ENCODE measurements at places on chromosomes 6 and 20.

DNA sequence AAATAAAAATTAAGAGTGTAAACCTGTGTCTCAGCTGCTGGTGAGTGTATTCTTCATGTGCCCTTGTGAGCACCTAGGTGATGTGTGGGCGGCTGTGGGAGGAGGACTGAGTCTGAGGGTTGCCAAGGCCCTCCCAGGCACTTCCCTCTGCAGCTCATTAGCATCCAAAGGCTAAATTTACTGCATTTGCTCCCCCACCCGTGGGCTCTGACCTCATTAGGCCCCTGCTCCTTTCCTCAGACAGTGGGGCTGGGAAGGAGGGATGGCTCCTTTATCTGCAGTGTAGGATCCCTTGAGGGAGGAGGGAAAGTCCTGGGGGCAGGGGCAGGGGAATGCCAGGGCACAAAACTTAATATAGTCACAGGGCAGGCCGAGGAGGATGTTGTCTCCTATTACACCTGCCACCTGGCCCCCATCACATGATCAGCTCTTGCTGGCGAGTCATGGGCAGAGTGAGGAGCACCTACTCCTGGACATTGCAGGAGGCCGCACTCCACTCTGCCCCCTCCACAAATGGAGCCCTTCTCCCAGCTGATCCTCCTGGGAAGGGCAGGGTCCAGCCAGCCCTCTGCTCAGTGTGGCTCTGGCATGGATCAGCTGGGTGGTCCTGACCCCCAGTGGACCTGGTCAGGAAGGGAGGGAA, 133.2 kb downstream of the MRPL14 start:
- no peak for DNase-seq

GRCh38 chr20:36540551-36541211, 638 bp upstream of the MYL9 start:
- DNase-seq: no peak

- DNase-seq: peak; percentile 89
These were observed 46.2 kb downstream of the GJA10 start for GRCh38 chr6:89940225-89941027.

DNA sequence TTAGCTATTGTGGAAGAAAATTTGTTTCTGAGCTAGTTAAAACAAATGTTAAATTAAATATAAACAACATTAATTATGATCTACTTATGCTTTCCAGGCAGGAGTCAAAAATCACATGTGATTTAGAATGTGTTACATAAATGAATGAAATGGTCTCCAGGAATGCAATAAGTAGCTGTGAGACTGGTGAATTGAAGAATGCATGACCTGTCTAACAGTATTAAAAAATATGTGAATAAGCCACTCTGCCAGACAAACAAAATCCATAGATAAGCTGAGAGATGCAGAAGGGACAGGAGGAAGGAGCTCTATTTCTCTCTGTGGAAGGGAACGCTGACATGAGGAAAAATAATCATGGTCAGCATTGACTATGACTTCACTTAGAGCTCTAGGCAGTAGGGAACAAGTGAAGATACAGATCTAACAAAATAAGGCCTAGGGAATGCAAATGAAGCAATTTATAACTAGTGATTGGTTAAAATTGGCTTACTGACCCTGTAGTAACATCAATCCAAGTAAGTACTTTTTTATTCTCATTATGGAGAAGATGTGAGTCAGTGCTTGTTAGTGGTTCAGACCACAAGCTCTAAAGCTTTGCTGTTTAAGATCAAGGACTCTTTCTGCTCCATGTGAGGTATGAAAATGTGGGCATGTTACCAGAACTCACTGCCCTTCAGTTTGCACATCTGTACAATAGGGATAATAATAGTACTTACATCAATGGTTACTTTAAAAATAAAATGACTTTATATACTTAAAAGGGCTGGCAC, 432.6 kb downstream of the MMUT start:
- DNase-seq: peak; percentile 3

- DNase-seq: no peak
These were observed 192.8 kb downstream of the COL19A1 start for GRCh38 chr6:70059039-70059719.

DNA sequence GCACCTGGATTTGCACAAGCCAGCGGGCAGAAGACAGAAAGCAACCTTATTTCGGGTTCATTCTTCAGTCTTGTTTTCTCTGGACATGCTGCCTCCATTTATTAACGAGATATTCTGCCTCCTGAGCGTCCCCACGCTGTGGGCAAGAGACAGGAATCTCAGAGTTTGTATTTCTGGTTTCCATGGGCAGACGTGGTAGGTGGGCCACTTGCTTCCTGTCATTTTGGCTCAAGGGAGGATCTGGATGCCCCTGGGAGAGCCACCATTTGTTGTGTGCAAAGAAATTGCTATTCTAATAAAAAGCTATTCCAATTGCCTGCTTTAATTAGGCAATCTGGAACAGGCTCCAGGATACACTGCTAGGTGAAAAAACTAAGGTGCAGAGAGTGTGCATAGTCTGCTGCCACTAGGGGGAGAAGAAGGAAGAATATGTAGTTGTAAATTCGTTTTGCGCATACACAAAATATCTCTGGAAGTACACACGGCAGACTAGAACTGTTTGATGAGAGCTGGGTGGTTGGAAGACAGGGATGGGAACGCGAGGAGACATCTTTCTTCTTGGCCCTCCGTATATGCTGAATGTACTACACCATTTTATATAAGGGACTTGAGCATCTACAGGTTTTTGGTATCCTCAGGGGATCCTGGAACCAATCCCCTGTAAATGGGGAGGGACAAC, 30.1 kb upstream of the SLC16A10 start:
- DNase-seq: peak; percentile 60

DNA sequence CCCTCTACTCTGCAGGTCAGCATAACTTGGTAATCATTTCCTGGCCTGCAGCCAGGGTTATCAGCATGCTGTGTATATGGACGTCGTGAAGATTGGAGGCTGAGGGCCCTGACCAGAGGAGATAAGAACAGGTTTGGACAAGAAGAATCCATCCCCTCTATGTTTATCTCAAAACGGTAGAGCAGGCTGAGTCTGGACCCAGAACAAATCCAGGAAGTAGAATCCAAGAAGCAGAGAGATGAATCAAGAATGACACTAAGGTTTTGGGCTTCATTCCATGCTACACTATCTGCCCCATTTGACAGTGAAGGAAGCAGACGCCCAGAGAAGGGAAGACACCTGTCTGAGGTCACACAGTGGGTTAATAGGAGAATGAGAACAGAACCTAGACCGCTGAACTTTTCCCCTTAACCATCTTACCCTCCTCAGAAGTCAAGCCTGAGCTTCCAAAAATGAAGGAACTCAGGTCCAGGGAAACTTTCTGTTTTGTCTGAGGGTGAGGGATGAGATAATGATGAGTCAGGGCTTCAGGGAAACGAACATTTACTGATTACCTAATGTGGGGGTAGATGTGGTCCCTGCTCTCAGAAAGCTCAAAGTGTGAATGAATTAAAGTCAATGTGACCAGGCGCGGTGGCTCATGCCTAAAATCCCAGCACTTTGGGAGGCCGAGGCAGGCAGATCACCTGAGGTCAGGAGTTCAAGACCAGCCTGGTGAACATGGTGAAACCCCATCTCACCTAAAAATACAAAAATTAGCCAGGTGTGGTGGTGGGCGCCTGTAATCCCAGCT, 9.4 kb upstream of the COMMD7 start:
- DNase-seq: peak; percentile 78

DNA sequence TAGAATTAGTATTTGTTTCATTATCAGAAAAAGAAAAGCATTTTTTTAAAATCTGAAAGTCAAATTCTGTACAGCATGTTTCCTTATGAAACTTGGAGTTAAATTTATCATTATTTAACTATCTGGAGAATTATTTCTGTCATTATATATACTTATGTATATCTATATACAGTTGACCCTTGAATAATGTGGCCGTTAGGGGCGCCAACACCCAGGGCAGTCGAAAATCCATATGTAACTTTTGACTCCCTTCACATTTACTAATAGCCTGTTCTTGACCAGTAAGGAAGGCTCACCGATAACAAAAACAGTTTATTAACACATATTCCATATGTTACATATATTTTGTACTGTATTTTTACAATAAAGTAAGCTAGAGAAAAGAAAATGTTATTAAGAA, 341.2 kb downstream of the ADGRB3 start:
- no peak for DNase-seq

- DNase-seq: no peak
These were observed 272.7 kb upstream of the IRAK1BP1 start for GRCh38 chr6:78594668-78595066.

GRCh38 chr6:54085047-54085446, 26.2 kb upstream of the MLIP start:
- DNase-seq: no peak

DNA sequence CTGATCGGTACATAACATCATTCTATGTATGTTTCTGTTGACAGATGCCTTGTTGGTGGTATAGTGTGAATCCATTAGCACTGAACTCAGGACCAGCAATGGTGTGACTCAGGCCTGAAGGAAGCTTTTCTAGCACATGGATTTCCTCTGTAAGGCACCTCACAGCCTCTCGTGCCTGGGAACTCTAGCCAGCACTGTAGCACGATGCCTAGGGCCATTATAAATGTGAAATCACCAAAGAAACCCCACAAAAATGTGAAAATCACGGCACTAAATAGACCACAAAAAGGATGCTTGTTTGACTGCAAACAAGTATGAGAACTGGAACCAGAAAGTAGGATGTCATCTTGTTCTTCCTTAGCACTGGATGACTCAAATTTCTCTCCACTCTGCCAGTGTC, 63.7 kb upstream of the NKX2-2 start:
- no peak for DNase-seq

DNA sequence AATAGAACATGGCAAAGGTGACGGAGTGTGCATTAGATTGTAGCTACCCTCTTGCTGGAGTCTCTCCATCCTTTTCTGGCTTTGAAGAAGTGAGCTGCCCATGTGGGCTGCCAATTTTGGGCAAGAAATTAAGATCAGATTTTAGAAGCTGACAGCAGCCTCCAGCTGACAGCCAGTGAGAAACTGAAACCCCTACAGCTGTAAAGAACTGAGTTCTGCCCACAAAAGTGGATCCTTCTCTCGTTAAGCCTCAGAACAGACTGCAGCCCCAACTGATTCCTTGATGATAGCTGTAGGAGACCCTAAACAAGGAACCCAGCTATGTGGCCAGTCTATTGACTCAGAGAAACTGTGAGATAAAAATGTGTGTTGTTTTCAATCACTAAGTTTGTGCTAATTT, 134.1 kb downstream of the CD109 start:
- no peak for DNase-seq

GRCh38 chr20:25204550-25205276, 9.2 kb downstream of the ENTPD6 start:
- DNase-seq: no peak

- DNase-seq: peak; percentile 75
These were observed 201.9 kb downstream of the PLCB4 start for GRCh38 chr20:9270831-9271230.

- DNase-seq: no peak
These were observed 3.6 kb downstream of the AIG1 start for GRCh38 chr6:143064271-143064670.

- DNase-seq: no peak
These were observed 152.5 kb upstream of the ECI2 start for GRCh38 chr6:4287811-4288244.

GRCh38 chr6:148888856-148889255, 142.0 kb downstream of the UST start:
- no peak for DNase-seq

GRCh38 chr6:22141241-22141745, 155.5 kb downstream of the PRL start:
- DNase-seq: peak; percentile 19

GRCh38 chr6:38316099-38316868, 323.4 kb downstream of the BTBD9 start:
- no peak for DNase-seq

DNA sequence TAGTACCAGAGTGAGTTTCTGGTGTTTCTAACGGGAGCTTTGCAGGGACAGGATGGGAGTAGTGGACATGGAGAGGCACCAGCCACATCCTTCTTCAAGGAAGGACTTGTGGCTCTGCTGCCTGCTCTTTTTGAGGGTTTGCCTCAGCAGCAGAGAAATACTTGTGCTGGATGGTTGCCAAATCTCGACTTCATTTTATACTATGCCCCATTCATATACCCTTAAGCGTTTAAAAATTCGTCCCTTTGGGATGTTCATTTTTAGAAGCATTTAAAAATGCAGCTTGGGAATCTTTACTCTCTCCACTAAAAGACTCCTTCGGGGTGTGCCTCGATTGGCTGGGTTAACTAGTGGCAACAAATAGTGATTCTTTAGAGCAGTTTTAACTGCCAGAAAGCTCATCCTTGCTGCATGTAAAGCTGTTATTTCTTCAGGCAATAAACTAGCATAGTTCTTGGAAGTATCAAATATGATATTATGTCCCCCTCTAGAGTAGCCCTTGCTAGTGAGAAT, 126.5 kb upstream of the B3GAT2 start:
- DNase-seq: peak; percentile 17

DNA sequence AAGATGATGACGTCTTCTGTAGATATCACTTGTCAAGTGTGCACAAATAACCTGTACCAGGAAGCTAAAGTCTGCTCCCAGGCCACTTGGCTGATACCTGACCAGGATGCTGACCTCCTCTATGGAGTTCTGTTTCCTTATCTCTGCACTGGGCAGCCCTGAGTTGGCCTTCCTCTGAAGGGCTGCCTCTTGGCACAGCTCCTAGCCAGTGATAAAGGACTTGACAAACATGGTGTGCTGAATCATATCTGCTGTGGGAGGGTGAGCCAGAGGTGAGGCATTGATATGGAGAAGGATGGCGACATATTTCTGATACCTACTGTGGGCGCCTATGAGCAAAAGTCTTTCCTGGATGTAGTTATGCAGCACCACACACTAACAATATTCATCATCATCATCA, 32.8 kb upstream of the FOXA2 start:
- DNase-seq: no peak

- no peak for DNase-seq
These were observed 5.9 kb upstream of the SLCO4A1 start for GRCh38 chr20:62636446-62636845.

DNA sequence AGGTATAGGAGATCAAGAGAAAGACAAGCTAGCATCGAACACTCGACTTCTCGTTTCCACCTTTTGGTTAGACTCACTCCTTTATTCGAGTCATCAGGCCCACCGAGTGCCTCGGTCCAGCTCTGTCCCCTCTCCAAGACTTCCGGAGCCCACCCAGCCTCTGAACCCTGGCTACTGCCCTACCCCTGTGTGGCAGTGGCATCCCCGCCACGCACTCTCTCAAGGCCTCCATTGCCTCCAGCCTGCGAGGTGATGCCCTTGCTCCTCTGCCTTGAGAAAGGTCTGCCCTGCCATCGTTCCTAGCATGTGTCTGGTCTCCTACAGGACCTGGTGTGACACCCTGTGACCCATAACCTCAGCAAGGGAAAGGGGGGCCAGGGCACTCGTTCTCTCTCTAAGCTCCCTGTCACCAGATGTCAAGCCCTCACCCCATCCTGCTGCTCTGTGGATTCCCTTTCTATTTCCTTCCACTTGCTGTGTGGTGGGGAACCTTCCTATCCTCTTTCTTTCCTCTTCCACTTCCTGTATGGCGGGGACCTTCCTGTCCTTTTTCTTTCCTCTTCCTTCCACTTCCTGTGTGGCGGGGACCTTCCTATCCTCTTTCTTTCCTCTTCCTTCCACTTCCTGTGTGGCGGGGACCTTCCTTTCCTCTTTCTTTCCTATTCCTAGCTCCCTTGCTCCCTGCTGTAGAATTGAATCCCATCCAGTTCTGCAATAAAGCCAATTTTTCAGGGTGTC, 44.7 kb upstream of the QKI start:
- no peak for DNase-seq
